ENCODE measurements at places on chromosomes 5 and 9.
A peak's percentile ranks its signal among the peaks of the same experiment; 100 is the strongest.

GRCh38 chr9:3464033-3464638, 61.7 kb downstream of the RFX3 start:
- no peak for DNase-seq

DNA sequence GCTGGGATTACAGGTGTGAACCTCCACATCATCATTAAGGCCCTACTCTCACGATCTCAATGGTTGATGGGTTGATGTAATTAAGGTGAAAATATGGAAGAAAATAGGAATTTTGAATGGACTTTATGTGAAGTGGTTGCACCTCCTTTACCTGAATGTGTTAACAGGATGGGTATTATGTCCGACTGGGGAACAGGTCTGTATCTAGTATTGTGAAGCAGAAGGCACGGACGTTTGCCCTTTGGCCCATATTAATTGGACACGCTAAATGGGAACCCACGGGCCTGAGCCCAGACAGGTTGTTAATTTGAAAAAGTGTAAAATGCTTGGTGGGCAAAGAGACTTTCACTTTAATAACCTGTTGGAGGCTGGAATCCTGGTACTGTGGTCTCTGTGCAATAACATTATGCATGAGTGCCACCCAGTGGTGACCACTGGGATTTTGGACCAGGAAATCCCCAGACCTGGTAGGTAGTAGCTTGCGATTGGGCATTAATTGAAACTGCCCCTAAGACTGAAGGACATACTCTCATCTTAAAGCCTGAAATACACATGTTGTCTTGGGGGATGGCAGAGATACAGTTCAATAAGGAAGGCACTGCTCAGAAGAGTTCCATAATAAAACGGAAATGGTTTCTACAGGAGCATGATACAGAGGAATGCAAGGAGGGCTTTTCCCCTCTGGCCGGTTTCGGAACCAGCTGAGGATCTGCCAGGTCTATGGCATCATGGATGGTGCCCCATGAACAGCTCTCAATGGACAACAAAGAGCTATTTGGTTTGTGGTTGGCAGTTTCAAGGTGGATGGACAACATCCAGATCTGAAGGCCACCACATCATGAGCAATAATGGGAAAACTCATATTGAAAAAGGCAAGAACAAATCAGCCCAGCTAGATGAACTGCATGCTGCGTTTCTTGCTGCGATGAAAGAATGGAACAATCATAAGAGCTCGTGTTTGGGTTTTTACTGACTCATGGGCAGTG, 26.2 kb upstream of the BICD2 start:
- DNase-seq: peak; percentile 50

GRCh38 chr5:71830681-71831539, 111.8 kb downstream of the CARTPT start:
- no peak for DNase-seq

DNA sequence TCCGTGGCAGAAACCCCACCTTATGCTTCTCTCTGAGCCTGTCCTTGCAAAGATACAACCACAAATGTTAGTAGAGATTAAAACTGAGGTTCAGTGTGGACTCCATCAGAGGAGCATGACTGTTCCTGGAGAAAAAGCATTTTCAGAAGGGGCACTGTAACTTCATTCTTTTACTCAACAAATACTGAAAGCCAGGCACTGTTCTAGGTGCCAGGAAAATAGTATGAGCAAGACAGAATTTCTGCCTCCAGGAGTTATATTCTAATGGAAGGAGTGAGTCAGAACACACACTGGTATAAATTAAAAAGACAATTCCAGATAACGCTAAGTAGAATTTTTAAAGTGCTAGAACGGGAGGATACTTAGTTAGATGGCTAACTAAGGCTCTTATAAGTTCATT, 251.4 kb upstream of the GAS1 start:
- no peak for DNase-seq

- DNase-seq: no peak
These were observed 37.3 kb upstream of the C9orf72 start for GRCh38 chr9:27610622-27611021.

GRCh38 chr5:89043676-89044075, 160.7 kb upstream of the MEF2C start:
- no peak for DNase-seq

DNA sequence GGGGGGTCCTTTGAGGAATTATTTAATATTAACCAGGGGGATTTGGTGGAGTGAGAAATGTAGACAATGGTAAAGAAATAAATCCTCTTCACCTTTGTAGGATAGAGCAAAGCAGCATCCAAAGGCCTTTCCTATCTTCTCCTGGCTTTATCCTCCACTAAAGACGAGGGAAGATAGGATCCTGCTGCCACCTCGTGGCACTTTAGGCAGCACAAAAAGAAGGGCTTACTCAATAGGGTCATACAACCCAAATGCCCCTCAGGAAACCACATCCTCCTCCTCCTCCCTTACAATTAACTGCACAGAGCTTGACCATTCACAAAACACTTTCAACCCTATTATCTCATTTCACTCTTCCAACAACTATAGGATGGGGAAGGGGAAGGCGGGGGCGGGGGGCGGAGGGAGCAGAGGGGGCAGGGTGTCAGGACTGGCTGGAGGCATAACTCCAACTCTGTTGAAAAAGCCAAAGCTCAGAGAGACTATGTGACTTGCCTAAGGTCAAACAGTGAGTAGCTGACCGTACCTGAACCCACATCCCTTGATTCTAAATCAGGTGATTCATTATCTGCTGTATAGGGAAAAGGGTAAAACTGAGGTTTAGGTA, 45.4 kb upstream of the MYOT start:
- DNase-seq: peak; percentile 31

DNA sequence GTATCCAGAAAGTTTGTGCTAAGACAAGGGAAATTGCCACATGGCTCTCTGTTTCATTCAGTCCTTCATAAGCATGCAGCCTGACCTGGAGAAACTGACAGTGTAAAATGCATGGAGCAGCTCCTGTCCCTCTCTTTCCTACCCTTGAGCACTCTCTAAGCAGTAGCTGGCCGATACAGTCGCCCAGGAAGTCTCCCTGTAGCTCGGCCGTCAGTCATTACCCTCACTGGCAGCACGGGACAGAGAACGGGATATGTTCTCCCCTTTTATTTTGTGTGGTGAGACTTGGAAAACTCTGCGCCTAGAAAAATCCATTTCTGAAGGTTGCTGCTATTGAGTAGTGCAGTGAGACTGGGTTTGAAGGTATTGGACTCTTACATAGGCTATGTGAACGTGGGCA, 56.8 kb upstream of the KCNMB1 start:
- no peak for DNase-seq

DNA sequence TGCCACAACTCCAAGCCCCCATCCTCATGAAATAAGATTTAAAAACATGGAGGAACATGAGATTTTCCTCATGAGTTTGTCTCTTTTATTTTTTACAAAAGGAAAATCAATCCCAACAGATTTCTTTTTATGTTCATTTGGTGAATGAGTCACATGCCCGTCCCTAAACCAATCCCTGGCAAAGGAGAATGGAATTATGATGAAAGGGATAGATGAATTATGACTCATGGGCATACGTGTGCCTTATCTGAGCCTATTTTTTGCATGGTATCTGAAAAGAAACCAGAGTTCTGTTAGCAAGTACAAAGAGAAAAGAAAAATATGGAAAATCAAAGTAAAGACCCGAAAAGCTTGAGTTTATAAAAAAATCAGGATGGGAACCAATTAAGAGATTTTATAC, 267.5 kb upstream of the TMEM161B start:
- DNase-seq: no peak

- DNase-seq: no peak
These were observed 67.2 kb upstream of the TLE1 start for GRCh38 chr9:81756561-81756960.

GRCh38 chr9:69168709-69169217, 5.3 kb upstream of the TJP2 start:
- no peak for DNase-seq

GRCh38 chr5:85000671-85001070, 616.0 kb upstream of the EDIL3 start:
- DNase-seq: no peak

DNA sequence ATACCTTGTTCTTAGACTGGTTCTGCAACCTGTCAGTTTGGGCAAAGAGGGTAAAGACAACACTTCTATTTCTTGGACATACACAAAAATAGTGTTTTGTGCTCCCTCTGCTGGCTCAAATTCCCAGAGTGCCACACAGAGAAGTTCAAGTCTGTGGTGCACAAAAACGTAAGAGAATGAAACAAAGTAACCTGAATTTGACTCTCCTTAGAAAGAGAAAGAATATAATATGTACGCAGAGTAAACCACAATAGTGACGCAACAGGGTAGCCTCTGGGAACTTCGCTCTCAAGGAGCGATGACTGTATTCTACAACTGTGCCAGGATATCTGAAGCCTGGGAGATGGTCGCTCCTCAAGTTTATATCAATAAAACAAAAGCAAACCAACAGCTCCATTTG, 18.5 kb downstream of the DDX31 start:
- DNase-seq: no peak

GRCh38 chr9:127660886-127661741, 45.7 kb upstream of the CFAP157 start:
- DNase-seq: no peak

- no peak for DNase-seq
These were observed 549.0 kb upstream of the ZNF608 start for GRCh38 chr5:125295405-125295872.

GRCh38 chr9:76575761-76576160, 116.8 kb downstream of the GCNT1 start:
- DNase-seq: no peak

GRCh38 chr5:33088176-33088575, 352.6 kb upstream of the TARS1 start:
- no peak for DNase-seq

- DNase-seq: no peak
These were observed 142.9 kb upstream of the GRAMD2B start for GRCh38 chr5:126280343-126280742.

GRCh38 chr5:2748861-2749513, 2.5 kb downstream of the IRX2 start:
- no peak for DNase-seq

DNA sequence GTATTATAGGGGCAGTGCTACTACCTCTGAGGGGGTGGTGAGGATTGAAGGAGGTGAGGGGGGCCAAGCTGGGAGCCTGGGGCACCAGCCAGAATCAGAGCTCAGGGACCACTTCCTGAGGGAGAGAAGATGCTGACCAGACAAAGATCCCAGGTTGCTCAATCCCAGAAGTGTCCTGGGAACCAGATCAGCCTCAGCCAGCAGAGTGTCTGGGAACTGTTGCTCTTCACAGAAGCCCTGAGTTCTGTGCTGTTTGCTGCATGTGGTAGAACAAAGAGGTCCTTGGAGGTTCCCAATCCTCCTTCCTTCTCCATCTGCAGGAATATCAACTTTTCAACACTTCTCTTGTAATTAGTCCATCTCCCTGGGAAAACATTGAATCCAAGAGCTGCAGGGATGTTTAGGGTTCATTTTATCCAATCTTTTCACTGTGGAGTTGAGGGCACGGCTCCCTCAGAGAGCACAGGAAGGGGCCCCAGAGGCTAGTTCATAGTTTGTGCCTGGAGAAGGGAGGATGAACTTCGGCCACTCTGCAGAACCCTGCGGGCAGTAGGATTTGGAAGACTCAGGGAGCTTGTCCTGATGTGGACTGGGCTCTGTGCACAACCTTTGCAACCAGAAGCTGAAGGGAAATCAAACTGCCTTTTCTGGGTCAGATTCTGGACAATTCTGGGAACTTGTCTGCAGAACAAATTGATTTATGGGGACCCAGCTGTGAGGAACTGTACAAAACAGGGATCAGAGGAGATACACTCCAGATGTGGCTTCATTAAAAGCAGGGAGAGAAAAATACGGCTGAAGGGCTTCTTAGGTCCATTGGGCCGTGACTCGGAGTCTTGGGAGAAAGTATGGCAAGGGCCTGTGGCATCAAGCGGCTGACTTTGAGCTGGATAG, 57.1 kb downstream of the GALNT12 start:
- no peak for DNase-seq

DNA sequence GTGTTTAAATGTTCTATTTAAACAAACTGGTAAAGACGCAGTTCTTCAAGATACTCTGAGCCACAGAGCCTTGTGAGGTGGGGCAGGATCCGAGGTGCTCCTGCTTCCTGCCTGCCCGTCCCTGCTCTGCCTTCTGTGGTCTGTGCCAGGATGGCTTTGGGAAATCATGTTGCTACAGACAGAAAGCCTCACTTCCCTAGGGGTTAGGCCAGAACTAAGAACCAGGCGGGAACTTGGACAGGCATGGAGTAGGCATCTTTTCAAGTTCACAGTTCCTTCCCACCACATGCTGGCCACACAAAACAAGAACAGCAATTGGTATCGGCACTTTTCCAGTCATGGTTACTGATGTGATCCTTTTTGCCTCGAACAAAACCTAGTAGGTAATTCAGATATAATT, 67.7 kb upstream of the SPOCK1 start:
- no peak for DNase-seq

DNA sequence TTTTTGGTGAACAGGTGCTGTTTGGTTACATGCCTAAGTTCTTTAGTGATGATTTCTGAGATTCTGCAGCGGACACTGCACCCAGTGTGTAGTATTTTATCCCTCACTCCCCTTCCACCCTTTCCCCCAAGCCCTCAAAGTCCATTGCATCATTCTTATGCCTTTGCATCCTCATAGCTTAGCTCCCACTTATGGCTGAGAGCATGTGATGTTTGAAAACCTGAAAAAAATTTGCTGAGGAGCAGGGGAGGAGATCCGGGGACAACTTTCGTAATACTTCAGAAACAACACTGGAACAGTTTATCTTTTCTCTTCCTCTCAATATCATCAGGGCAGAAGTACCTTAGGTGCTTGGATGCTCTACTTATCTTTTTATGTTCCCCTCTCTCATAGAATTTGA, 226.4 kb downstream of the ADAMTS6 start:
- DNase-seq: no peak

DNA sequence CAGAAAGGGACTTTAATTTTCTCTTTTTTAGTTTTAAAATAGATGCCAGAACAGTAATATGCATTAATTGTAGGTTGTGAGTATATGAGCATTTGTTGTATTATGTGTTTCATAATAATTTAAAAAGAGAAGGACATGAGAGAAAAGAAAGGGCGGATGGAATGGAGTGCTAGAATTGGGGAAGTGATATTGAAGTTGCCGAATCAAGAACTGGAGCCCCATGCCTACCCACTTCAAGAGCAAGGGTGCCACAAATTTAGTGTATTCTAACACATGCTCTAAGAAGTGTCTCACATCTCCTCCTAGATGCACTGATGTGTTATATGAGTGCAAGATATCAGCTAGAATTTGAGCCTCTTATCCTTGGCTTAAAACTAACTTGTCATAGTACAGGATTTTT, 43.6 kb upstream of the FYB1 start:
- DNase-seq: no peak

DNA sequence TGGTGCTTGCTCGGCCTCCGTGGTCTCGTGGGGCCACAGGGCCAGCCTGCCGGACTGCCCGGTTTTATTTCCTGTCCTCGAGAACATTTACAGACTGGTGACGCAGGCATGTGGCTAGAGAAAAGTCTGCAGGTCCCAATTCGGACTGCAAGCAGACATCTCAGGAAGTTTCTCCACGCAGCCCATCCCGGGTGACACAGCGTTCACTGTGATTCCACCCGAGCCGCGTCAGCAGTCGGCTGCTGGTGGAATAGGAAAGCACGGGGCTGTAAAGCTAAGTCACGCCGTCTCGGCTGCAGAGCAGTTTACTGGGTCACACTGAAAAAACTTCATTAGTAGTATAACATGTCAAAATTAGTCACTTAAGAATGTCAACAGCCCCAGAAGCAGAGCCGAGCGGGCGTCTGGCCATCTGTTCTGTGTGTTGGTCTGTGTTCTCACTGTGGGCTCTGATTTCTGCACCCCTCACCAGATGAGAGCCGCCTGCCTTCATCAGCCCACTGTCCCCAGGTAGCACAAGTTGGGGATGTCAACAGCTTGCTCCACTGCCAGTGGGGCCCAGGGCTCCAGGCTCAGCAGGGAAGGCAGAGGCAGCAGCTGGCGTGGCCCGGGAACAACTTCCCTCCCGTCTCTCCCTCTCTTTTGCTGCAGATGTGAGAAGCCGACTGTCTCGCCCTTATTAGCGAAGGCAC, 363.7 kb downstream of the IRX2 start:
- DNase-seq: no peak

Measured in 8988T (cell line).